ENCODE measurements at places on chromosomes 1 and 21.
A peak's percentile ranks its signal among the peaks of the same experiment; 100 is the strongest.

GRCh38 chr1:154851392-154852177 lies 18.5 kb downstream of the KCNN3 start:
- DNase-seq: no peak

DNA sequence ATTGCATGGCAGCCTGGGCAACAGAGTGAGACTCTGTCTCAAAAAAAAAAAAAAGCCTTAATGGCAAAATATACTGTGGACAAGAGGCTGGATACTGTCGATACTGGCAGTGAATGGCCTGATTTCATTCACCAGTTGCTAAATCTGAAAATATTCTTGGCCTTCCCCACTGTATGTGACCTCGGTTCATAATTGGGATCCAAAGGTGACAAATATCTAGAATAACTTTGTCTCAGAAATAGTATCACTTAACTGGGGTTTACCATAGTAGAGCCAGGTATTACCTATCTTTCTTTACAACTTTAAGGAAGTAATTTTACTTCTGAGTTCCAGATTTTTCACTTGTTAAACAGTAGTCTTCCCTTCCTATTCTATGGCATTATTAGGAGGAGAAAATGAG lies 8.4 kb downstream of the MTF2 start:
- DNase-seq: no peak

- DNase-seq: no peak
Measured at GRCh38 chr1:46041974-46042373, 90.5 kb downstream of the PIK3R3 start.

DNA sequence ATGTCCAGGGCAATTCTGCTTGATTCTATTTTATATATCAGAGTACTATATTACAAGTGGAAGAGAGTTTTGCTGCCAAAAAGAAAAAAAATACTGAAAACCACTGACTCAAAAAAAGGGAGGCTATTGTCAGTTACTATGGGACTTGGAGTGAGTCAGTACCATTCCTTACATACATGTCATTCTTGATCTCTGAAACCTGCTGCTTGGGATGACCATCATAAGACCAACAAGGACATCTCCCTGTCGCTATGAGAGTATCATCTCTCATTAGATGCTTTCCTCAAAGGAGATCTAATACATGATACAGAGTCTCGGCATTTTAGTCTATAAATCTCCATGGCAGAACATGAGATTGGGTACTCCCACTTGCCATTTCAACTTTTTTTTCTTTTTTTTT lies 11.8 kb upstream of the INPP5B start:
- DNase-seq: no peak

DNA sequence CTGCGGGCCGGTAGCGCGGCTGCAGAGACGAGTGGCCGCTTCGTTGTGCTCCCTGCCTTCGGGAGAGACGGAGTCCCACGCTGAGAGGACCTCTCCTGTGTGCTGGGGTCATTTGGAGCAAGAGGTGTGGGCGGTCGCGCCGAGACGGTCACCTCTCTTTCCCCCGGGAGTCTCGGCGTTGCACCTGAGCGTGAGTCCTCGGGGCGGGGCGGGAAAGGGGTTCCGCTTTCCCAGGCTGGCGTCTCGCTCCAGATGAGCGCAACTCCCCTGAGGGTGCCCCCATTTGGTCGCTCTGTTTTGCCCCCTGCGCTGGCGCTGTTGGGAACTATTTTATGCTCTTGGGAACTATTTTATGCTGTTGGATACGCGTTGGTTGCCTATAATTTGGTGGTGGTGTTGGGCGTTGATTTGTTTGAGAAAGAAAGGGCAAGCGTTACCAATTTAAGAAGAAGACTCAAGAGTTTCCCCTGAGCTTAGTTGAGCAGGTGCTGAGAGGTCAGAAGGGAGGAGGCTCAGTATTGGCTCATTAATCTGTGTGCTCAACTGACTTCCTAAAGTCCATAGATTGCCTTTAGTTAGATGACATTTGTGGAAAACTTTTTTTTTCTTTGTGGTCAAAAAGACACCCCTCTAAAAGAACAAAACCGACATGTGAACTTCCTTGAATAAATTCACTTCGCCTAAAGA lies 683 bp downstream of the LRRC8B start:
- DNase-seq: peak; percentile 2

DNA sequence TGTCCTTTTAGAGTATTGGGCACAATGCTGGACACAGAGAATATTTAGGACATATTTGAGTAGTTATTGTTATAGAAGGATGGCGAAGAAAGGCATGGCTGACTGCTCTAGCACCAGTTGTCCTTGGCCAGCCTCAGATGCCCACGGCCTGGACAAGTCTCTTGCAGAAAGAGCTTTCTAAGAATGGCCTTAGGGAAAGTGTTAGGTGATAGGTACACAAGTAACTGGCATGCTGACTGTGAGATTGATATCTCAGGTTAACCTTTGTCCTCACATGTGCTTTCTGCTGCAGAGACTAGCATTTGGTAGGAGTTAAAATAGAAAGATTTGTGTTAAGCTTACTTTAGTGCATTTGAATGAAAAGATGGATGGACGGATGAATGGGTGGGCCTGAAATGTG lies 10.1 kb downstream of the SFT2D2 start:
- DNase-seq: no peak

- DNase-seq: no peak
Measured at GRCh38 chr1:219489636-219490035, 123.3 kb downstream of the ZC3H11B start.

DNA sequence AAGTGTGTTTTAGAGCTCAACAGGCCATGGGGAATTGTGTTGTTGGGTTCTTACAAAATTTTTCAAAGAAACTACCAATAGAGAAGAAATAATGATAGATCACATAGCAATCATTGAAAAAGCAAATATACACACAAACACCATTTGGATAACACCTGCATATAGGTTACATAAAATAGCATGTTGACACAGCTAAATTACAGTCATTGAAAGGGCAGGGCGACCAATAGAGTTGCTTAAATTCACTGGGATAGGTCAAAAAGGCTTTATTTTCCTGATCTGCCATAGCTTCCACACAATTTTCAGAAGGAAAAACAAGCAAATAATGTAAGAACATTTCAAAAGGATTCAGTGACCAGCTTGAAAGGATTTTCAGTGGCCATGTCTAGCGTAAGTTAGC lies 57.9 kb upstream of the FGGY start:
- no peak for DNase-seq

GRCh38 chr21:15241997-15242736 lies 177.4 kb upstream of the NRIP1 start:
- no peak for DNase-seq

DNA sequence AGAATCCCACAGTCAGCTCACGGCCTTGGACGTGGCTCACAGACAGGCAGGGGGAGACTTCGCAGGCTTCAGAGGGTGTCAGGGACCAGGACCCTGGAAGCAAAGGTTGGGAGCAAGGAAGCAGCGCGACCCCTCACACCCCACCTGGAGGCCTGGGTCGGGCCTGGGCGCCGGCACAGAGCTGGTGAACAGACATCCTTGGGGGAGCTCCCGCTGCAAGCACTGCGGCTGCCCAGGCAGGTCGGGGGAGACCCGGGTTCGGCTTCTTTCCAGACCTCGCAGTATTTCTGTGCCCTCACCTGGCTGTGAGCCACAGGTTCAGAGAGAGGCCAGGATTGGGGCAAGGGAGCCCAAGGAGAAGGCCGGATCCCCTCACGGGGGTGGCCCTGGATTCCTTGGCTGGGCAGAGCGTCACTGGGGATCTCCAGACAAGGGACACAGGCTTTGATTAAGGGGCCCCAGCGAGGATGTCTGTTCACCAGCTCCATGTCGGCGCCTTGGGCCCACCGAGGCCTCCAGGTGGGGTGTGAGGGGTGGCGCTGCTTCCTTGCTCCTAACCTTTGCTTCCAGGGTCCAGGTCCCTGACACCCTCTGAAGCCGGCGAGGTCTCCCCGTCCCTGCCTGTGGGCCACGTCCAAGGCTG lies 37.9 kb upstream of the TSPEAR start:
- no peak for DNase-seq

DNA sequence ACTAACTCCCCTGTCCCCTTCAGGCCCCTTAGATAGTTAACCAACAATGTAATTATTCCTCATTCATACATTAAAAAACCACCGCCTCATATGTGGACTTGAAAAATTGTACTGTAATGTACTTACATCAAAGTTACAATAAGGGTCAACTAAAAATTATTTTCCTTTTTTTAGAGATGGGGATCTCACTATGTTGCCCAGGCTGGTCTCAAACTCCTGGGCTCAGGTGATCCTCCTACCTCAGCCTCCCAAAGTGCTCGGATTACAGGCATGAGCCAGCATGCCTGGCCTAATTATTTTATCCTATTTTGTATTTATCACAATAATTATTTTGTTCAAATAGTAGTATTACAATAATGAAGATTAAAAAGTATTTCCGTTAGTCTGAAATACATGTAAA lies 12.6 kb downstream of the RPL5 start:
- no peak for DNase-seq

DNA sequence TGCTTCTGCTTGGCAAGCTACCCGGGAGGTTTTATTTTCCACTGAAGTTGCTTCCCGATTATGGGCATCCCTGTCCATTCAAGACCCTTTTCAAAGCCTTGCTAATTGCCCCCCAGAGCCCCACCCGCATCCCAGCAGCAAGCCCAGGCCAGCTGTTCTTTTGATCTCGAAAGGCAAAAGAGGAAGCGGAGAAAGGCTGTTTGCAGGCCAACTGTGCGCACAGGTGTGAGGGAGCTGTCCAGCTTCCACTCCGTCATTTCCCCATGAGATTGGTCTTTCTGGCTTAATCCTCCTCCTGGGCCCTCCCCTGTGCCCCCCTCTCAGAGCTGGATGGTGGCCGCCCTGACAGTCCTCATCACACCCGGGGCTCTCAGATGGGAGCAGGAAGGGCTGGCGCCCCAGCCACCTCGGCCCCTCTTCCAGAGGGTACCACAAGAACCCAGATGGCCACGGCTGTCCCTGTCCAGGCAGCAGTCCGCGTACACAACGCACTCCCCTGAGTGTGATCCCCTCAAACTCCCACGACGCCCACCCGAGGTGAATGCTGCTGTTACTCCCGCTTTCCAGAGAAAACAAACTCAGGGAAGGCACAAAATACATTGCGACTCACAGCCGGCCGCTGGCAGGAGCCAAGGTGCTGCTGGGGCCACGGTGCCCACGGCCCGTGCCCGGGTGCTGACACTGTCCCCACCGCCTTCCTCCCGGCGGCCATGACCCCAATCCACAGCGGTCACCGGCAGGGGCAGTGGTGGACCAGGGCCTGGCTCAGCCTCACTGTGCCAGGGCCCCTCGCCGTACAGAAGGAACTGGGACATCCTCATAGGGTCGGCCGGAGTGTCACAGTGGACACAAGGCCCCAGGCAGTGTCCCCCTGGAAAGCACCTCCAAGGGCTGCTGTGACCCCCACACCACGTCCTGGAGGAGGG lies 121.9 kb downstream of the CRYAA start:
- DNase-seq: no peak

DNA sequence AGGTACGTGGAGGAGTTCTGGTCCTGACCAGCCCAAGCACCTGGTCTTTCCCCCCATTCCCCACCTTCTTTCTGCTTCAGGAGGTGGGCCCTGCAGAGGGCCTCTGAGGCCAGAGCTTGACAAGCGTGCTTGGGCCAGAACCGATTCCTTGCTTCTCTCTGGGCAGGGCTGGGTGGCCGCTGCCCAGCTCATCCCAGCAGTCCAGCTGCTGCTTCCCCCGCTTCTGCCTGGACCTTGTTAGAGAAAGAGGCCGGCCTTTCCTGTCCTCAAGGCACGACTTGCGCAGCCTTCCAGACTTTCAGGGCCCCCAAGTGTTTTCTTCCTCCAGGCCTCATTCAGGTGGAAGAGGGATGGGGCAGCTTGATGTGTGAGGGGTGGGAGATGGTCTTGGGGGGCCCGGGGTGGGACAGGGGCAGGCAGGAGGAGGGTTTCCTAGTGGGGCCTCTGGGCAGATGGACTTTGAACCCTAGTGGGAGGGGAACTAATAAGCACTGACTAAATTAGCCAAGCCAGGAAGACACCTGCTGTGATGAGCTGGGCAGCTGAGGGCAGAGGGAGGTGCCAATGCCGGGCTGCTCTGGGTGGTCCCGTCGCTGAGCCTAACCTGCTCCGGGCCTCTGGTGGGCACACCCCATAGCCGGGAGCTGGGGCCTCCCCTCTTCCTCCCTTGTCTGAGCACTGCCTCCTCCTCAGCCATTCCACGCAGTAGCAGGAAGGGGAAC lies 36.5 kb downstream of the ARHGEF10L start:
- DNase-seq: no peak

DNA sequence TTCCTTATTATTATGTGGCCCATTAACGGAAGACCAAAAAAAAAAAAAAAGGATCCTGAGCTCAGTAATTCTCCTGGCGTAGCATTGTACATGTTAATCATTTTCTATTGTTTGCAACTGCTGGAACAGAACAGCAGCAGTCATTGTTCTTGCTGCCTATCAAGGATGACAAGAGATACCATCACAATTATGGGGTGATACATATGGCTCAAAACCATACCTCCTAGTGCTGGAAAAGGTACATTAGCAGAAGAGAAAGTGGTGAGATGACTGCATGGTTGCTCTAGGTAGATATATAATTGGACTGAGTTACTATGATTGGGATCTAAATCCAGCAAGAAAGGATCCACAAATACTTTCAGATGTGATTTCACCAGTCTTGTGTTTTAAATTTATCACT lies 13.3 kb upstream of the TLR5 start:
- DNase-seq: no peak

DNA sequence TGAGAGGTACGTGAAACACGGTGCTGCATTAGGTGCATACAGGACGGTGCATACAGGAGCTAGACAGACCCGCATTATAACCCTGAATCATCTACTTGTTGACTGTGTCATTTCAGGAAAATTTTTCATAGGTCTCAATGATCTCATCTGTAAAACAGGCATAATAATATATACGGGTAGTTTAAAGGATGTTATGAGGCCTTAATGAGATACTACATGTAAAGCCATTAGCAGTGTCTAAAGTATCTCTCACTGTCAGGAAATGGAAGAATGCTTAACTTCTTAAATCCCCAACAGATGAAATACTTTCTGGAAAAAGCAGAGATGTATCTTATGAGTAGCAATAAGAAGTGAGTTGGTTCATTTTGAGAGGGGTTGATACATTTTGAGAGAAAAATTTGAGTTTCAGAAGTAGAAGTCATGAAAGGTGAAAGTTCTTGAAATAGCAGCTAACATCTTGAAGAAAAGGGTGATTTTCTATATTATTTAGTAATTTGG lies 669.6 kb downstream of the PTPRC start:
- no peak for DNase-seq

GRCh38 chr1:27873671-27874384 lies 1.5 kb downstream of the THEMIS2 start:
- no peak for DNase-seq

- DNase-seq: no peak
Measured at GRCh38 chr1:111742938-111743549, 3.8 kb upstream of the INKA2 start.

DNA sequence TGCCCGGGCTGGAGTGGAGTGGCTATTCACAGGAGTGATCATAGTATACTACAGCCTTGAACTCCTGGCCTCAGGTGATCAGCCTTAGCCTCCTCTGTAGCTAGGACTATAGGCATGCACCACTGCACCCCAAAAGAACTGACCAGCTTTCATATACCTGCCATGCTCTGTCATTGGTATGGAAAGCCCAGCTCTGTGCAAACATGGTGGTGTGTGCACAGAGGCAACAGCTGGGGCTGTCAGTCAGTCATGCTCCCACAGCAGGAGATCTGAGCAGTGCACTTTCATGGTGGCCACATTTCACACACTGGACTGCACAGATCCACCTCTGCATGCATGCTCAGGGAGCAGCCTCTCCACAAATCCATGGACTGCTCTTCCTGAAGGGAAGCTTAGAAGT lies 8.8 kb upstream of the JAK1 start:
- DNase-seq: no peak

GRCh38 chr1:15509586-15509985 lies 14.4 kb downstream of the CASP9 start:
- DNase-seq: no peak

GRCh38 chr1:200890818-200891773 lies 3.6 kb upstream of the INAVA start:
- DNase-seq: no peak
